ENCODE measurements at places on chromosomes 5 and 9.

DNA sequence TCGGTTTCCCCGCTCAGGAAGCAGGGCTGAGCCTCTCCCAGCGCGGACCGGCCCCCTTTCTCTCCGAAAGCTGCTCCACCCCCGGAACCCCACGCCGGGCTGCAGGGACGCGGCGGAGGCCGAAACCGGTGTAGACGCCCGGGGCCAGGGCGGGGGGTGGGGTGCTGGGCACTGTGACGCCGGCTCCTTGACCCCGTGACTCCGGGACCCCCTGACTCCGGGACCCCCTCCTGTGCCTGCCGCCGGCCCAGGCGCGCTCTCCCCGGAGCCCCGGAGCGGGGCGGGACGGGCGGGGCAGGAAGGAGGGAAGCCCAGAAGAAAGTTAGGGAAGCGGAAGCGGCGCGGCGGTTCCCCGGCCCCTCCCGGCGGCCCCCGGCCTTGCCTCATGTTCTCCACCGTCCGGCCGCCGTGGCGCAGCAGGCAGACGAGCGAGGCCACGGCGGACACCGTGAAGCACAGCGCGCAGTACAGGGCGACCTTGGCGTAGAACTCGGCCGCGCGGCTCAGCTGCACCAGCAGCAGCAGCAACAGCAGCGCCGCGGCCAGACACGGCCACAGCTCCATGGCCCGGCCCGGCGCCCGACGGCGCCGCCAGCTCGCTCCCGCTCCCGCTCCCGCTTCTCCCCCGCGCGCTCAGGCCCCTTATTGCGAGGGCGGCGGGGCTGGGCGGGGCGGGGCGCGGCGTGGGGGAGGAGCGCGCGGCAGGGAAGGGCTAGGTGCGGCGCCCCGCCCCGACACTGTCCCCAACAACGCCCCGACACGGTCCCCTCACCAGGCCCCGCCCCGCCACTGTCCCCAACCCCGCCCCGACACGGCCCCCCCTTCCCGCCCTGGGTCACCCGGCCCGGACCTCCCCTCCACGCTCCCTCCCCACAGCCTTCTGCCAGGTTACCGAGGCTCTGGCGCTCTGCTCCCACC is at the start of gene AGPAT2:
Gene AGPAT2 (minus strand): TSS at position 664 of the 918 bp plus-strand sequence. CDS start 100 bp downstream, at position 564.
- peak; percentile 38 for DNase-seq

DNA sequence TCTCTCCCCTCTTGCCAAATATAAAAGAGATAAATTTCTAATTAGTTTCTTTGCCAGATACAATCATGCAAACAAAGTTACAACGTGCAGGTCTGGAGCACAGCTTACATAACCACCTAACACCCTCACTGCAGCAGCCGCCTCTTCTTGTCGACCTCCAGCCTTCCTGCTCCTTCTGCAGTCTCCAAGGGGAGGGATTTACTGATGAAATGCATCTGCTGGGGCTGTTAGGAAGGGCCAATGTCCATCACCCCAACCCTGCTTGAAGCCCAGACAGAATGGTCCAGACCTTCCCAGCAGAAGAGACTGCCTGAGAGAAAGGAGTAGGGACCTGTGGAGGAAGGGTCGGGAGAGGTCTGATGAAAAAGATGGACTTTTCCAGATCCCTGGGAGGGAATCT is 15.2 kb downstream of the KCNV2 start:
- DNase-seq = no peak

GRCh38 chr9:32603914-32604852 is 31.2 kb upstream of the NDUFB6 start:
- no peak for DNase-seq

- DNase-seq = no peak
Observed at GRCh38 chr9:112783551-112783954, 33.0 kb downstream of the SNX30 start.

Data from stimulated activated CD8-positive, alpha-beta memory T cell treated with anti-CD3 and anti-CD28 coated beads, Interleukin-15, amount 100 ng/mL, for 1 hour (primary cell).